Ascending aorta (tissue), 2 donors: ENCODE measurements at places on chromosomes 7 and 10. TPM values are rescaled to one million over a fixed set of nuclear protein-coding genes. Genes with fewer than 3 reads are reported as not detected.

Gene ADCYAP1R1
- total RNA-seq = 7.8 TPM

DNA sequence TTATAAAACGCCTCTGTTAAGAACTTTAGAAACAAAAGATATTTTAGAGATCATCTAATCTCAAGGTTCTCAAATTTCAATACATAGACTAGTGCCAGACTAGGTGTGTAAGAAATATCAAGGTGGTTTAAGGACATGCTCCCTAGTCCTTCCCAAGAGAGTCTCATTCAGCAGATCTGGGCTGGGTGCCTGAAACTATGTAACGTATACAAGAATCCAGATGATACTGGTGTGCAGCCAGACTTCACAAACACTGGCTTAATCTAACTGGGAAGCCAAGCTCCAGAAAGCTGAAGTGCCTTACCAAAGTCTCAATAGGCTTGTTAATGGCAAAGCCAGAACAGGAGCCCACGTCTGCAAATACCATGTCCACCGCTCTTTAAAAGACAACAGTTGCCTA lies 105.0 kb upstream of the AMPH start:
- no peaks in the 10 kb centered on the region for H3K4me1 ChIP-seq
- DNase-seq = no peak
- no peak overlapping the region for H3K4me3 ChIP-seq
- no peaks in the 10 kb centered on the region for H3K27me3 ChIP-seq

GRCh38 chr7:40535678-40536077 lies 400.9 kb downstream of the SUGCT start:
- H3K4me1 ChIP-seq = no peaks in the 10 kb centered on the region
- no peak overlapping the region for H3K4me3 ChIP-seq
- H3K27ac ChIP-seq = peak overlapping the region; percentile 68
- no peak for DNase-seq

- no peak overlapping the region for H3K27ac ChIP-seq
- H3K4me3 ChIP-seq = no peak overlapping the region
- H3K36me3 ChIP-seq = peaks cover 19% of the 10 kb centered on the region
- H3K27me3 ChIP-seq = no peaks in the 10 kb centered on the region
- no peak for DNase-seq
Observed at GRCh38 chr10:127021801-127022200, 116.6 kb downstream of the DOCK1 start.

GRCh38 chr10:98474628-98475027 lies 27.9 kb upstream of the HPS1 start:
- no peaks in the 10 kb centered on the region for H3K36me3 ChIP-seq
- no peaks in the 10 kb centered on the region for H3K4me1 ChIP-seq
- no peak overlapping the region for H3K27ac ChIP-seq
- no peak for DNase-seq

DNA sequence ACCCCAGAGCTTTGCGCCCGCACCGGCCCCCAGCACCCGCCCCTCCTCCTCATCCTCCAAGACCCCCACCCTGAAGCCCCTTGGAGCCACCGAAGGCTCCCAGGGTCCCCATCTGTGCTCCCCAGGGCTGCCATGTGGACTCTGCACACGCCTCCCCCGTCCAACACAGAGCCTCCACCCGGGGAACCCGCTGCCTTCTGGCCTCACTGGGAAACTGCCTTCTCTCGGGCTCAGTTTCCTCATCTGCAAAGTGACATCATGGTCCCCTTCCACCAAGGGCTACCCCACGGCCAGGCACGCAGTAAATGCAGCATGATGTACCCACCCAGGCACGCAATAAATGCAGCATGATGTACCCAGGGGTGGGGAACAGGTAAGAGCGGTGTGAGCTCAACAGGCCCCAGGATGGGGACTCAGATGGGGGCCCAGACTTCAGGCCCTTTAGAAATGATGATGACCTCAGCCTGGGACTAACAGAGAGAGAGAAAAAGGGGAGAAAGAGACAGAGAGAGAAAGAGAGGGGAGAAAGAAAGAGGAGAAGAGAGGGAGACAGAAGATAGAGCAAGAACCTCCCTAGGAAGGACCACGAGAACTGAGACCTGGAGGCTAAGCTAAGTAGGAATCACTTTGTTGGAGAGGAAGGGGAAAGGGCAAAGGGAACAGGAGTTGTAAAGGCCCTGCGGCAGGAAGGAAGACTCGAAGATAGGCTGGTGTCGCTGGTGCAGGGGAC lies 2.5 kb upstream of the MICALL2 start:
- H3K27ac ChIP-seq = peak overlapping the region; percentile 85
- H3K4me3 ChIP-seq = peak overlapping the region; percentile 63
- DNase-seq = no peak
- H3K36me3 ChIP-seq = no peaks in the 10 kb centered on the region

DNA sequence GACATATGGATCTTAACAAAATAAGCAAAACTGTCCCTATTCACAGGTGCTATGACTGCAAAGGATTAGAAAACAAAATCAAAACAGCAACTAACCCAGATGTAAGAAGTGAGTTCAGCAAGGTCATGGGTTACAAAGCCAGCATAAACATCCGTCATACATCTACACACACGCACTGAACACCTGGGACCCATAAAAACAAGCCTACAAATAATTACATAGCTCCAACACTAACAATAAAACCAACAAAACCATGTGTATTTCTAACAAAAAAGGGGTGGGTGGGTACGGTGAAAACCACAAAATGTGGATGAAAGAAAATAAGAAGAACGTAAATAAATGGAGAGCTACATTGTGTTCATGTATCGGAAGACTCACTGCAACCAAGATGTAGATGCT lies 256.8 kb downstream of the ELFN1 start:
- no peaks in the 10 kb centered on the region for H3K36me3 ChIP-seq
- no peaks in the 10 kb centered on the region for H3K4me1 ChIP-seq
